ENCODE measurements at places on chromosomes 4 and X.

GRCh38 chr4:79048878-79049277 lies 109.6 kb upstream of the PAQR3 start:
- DNase-seq: no peak

GRCh38 chr4:185513489-185514181 lies 21.7 kb downstream of the PDLIM3 start:
- no peak for DNase-seq

- no peak for DNase-seq
Observed at GRCh38 chr4:23022032-23022431, 329.3 kb downstream of the GBA3 start.

DNA sequence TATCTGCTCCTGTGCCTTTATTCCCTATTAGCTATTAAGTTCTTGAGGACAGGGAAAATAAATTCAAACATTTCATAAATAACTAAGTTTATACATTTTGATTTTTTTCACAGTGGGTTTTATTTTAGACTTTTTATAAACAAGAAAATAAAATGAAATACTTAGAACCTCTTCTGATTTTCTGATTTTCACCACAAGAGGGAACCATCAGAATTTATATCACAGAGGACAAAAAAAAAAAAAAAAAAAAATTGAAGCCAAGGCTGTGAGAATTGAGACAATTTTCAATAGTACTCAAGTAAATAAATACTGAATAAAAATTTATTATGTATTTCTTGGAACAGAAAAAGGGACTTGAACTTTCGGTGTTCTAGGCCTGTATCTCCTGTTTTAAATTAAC lies 288.1 kb downstream of the SH3BGRL start:
- no peak for DNase-seq

GRCh38 chr4:158769175-158769921 lies 522 bp downstream of the FNIP2 start:
- peak; percentile 34 for DNase-seq

DNA sequence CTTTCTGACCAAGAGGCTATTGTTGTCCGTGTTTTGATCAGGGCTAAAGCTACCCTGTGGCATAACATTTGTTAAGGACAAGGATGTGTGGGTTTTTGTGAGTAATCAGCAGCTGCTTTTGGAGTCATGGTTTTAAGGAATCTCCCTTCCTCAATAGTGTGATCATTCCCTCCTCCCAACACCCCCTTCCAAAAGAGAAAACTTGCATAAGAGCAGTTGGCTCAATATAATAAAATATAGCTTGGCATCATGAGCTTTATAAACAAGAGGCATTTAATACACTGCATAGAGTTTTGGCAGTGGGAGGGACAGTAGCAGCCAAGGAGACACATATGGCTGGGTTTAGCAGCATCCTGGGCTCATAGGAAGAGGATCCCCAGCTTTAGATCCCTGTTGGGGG lies 84.7 kb downstream of the NHS start:
- DNase-seq: no peak

GRCh38 chr4:181897935-181898334 lies 345.3 kb upstream of the TENM3 start:
- no peak for DNase-seq

DNA sequence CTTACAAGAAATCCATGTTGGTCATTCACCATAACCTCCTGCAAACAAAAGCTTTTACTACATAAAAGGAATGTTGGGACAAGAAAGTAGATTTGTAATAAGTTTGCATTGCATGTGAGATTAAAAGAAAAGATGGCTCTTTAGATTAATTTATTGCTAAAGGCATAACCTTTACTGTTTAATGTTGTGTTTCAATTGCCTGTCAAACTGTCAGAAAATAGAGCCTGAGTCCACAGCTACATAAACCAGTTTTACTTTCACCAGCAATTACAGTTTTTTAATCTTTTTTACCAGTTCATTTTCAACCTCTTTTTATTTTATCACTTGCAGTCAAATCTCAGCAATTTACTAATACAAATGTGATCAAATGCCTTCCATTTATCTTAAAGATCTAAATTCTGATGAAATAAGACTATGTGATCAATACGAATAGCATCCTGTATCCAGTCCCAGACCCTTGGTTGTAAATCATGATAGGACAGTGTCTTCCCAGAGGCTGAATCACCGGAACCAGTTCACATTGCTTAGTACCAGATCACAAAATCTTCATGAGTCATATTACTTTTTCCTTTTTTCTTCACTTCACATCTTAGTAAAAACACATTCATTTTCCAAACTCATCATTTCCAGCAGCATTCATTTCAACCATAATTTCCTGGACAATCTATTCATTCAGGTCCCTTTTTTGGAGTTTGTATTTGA lies 95.4 kb upstream of the FRG1 start:
- no peak for DNase-seq

DNA sequence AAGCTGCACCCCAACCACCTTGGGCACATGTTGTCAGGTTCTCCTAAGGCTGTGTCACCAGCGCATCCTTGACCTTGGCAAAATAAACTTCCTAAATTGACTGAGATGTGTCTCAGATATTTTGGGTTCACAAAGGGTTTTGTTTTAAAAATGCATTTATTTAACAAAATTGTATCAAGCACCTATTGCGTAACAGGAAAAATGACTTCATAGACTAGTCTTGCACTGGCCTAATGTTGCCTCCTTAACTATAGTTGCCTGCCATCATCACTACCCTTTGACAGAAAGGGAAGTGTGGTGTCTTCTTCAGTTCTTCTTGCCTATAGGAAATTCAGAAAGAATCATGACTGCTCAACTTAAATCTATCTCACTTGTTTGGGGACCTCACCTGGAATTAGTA lies 374.2 kb downstream of the SH2D1A start:
- no peak for DNase-seq

Measured in CD4-positive, alpha-beta T cell treated with Interferon gamma for 1 hour (primary cell).